ENCODE measurements at places on chromosomes 5 and 9. TPM values are rescaled to one million over a fixed set of nuclear protein-coding genes. Genes with fewer than 3 reads are reported as not detected.

PCDHGA1 gene
- total RNA-seq: 0.44 TPM

SLC4A9 gene
- total RNA-seq: 0.12 TPM

DMRTA1 gene
- total RNA-seq: 1.4 TPM

NUDT2 gene
- 18.1 TPM for total RNA-seq

ADAMTSL2 gene
- 1.8 TPM for total RNA-seq

VDAC1 gene
- total RNA-seq: 182 TPM

CCNI2 gene
- not detected for total RNA-seq

SLC34A3 gene
- not detected for total RNA-seq

Data from omental fat pad (tissue), 4 donors.